DMS153 (cell line): ENCODE measurements at places on chromosomes 7 and 10.
A peak's percentile ranks its signal among the peaks of the same experiment; 100 is the strongest.

GRCh38 chr7:65477326-65477725, 103.7 kb downstream of the ZNF92 start:
- no peak for DNase-seq

- DNase-seq, result no peak
These were observed 42.8 kb upstream of the RHOBTB1 start for GRCh38 chr10:60986791-60987190.

- no peak for DNase-seq
These were observed 30.2 kb downstream of the WBP1L start for GRCh38 chr10:102773986-102774385.

DNA sequence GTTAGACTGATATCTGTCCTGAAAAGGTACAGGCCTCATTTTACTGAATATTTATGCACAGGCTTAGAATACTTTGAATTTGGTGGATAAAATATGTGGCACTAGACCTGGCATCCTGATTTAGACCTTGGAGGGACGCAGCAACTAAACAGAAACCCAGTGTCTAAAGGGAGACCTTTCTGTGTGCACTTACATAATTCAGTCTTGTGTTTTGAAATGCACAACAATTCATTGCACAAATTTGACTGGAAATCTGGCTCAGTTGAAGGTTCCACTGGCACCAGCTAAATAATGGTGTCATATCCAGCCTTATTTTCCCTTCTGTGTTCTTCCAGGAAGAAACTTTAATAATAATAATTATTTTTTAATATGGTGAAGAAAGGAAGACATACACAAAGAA, 142.1 kb downstream of the SND1 start:
- no peak for DNase-seq

DNA sequence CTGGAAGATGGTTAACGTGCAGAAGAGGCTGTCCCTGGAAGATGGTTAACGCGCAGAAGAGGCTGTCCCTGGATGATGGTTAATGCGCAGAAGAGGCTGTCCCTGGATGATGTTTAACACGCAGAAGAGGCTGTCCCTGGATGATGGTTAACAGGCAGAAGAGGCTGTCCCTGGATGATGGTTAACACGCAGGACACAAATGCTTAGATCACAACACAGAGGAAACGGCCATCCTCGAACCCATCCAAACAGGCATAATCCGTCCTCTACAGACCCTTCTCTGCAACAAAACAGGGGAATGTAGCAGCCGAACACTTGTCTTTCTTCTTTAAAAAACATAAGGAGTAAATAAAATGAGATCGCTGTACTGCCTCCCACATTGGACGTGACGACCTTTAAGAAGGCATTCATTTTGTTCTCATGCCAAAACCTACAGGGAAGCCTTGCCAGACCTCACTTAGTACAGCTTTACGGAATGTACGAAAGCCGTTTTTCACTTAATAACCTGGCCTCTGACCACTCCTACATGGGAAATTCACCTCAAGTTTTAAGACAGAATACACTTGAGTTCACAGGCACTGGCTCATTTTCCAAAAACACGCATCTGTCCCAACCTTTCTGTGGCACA, 245.2 kb downstream of the ZMYND11 start:
- DNase-seq, result no peak

GRCh38 chr7:13411151-13411550, 578.3 kb downstream of the ETV1 start:
- no peak for DNase-seq

- DNase-seq, result no peak
These were observed 272.7 kb downstream of the CELF2 start for GRCh38 chr10:11290156-11290890.

DNA sequence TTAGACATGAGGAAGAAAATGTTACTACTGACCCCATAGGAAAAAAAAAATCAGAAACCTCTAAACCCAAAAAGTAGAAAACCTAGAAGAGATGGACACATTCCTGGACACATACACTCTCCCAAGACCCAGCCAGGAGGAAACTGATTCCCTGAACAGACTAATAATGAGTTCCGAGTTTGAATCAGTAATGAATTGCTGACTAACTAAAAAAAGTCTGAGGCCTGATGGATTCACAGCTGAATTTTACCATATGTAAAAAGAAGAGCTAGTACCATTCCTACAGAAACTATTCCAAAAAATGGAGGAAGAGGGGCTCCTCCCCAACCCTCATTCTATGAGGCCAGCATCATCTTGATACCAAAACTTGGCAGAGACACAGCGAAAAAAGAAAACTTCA, 75.8 kb downstream of the HBP1 start:
- no peak for DNase-seq

- DNase-seq, result no peak
These were observed 169.5 kb downstream of the DKK1 start for GRCh38 chr10:52483587-52483986.

GRCh38 chr10:2097937-2098336, 360.6 kb upstream of the ADARB2 start:
- no peak for DNase-seq

GRCh38 chr10:30343962-30344361, 5.1 kb downstream of the MTPAP start:
- DNase-seq, result no peak

- DNase-seq, result no peak
These were observed 31.3 kb downstream of the PLAC9 start for GRCh38 chr10:80163741-80164341.

GRCh38 chr10:97329766-97330165, 4.8 kb downstream of the FRAT2 start:
- no peak for DNase-seq

DNA sequence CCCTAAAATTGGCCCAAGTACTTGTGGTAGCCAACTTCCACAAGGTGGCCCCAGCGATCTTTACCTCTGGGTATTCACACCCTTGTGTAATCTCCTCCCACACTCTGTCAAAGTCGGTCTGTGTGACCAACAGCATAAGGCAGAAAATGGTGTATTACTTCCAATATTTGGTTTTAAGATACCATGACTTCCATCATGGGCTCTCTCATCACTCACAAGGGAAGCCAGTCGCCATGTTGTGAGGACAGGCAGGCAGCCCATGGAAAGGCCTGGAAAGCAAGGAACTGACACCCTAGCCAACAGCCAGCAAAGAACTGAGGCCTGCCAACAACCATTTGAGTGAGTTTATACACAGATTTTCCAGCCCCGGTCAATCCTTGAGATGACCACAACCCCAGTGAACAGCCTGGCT, 91.0 kb upstream of the KMT2E start:
- peak; percentile 80 for DNase-seq

GRCh38 chr7:106737202-106737562, 76.2 kb upstream of the CCDC71L start:
- DNase-seq, result no peak

GRCh38 chr10:3886641-3887251, 101.7 kb upstream of the KLF6 start:
- DNase-seq, result no peak

GRCh38 chr7:156155988-156156733, 343.9 kb upstream of the SHH start:
- no peak for DNase-seq

- no peak for DNase-seq
These were observed 169.1 kb downstream of the IMMP2L start for GRCh38 chr7:111393011-111393754.

DNA sequence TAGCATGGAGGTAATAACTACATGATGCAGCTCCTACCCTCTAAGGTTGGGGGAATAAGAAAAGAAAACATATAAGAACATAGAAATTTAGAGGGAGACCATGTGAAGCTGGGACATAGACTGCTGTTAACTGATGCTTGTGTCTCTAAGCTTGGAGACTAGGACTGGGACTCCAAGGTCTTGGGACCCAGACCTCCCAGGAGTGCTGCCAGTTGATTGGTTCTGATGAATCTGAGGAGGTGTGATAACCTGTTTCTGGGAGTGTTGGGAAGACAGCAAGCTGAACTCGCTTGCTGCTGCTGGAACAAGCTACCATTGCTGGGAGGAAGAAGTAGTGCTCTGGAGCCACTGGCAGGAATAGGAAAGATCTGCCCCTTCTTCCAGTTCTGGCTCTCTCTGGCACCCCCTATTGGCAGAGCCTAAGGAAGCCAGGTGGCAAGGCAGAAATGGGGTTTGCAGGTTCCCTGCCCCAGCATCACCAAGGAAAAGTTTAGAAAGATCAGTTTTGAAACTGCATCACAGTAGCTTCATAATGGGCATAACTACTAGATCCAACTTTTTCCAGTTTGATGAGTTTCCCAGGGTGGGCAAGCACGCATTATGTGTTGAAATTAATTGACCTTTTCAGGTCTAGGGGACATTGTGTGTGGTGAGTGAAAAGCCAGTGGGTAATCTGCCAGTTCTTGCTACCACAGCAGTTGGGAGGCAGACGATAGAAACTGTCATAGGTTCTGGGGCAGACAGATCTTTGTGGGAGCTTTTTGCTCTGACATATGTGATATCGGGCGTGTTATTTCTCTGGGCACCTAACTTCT, 140.7 kb downstream of the SND1 start:
- peak; percentile 5 for DNase-seq

DNA sequence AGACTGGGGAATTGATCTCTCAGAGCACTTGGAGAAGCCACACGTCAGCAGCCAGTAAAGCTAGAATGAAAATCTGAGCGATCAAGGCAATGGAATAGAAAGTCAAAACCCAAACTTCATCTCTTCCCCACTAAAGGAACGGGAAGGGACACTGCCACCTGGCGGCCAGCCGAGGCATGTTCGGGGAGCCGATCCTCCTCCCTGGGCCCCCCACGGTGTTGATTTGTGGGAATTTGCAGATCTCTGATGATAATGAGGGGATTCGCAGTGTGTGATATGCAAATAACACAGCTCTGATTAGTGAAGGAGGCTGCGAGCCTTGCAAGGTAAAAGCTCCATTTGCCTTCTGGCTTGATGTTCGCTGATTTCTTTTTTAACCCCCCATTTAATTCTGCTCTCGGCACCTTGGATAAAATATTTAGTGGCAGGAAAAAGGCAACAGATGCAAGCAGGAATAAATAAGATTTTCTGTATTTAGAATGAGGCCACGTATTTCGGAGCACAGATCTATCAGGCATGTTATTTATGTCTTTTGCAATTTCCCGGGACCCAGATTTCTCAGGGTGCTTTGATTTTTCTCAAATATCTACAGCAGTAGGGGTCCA, 258.6 kb downstream of the PAXIP1 start:
- DNase-seq, result no peak

DNA sequence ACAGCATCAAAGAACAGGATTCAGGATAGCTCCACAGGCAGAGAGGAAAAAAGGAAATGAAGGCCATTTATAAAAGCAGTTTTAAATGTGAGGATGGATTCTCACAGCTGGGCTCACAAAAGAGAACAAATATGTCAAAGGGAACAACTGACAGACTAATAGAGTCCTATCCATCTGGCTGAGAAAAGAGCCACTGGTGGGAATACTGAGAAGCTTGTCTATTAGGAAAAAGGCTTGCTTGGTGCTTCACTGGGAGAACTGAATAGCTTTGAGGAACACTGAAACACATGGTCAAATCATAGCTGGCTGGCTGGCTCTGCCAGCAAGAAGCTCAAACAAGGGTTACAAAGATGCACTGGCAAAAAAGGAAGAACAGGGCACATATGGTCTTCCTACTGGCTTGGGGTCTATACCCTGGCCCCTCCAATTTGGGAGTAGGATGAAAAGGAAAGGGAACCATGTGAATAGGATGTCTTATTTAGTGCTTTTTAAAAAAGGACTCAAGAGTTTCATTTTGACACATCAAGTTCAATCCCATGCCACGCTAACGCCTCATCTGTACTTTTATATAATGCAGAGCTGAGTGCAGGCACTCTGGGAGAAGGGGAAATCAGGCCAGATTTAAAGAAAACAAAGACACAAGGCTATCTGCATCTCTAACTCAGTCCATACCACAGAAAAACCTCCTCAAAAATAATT, 44.8 kb upstream of the KCNIP2 start:
- no peak for DNase-seq

DNA sequence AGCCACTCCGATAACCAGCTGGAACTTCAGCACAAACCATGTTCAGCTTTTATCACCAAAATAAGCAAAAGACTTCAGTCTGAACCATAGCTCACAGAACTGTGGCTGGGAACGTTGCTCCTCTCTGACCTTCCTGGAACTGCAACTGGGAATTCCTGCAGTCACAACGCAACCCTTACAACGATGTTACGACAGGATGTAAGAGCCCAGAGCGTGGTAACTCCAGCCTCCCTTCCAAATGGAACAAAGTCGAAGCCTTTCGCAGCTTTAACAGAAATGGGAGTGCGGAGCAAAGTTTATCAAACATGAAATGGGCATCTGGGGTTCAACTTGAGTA, 162.6 kb downstream of the ADAM12 start:
- no peak for DNase-seq

GRCh38 chr7:19464751-19465150, 244.1 kb downstream of the POLR1F start:
- DNase-seq, result no peak

DNA sequence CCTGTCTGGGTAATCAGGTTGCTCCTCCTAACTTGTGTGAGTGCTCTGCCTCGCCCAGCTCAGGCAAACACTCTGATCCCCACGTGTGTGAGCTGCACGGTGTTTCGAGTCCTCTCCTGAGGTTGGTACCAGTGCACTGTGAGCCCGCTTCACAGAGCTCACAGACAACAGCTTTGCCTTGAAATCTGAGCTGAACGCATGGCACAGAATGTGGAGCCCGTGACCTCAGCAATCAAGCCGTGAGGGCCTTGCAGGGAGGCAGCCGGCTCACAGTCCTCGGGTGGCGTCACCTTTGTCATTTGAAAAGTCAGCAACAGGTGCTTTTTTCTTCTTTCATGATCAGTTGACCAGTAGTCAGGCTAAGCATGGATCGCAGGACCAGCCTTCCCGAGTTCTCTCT, 60.2 kb upstream of the ADGRA1 start:
- no peak for DNase-seq

DNA sequence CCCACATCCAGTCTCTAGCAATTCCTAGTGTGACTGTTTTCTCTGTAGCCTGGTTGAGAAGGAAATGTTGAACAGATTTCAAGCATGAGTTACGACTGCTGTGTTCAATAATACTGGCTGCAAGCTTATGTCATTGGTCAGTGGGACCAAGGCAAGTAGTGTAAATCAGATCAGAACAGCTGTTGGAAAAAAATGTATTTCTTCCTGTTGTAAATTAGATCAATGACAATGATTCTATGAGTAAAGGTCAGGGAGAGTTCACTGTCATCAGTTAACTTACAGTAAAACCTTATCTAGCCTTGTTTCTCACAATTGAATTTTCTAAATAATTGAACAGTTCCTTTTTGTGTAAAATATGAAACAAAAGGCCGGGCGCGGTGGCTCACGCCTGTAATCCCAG, 6.7 kb downstream of the OTUD1 start:
- no peak for DNase-seq

GRCh38 chr10:89697946-89698345, 3.4 kb upstream of the KIF20B start:
- DNase-seq, result no peak

GRCh38 chr10:90775351-90776028, 82.3 kb downstream of the HTR7 start:
- DNase-seq, result no peak

- no peak for DNase-seq
These were observed 217.4 kb downstream of the LRMDA start for GRCh38 chr10:75648854-75649253.
